CD4-positive, alpha-beta memory T cell (primary cell): ENCODE measurements at places on chromosomes 13 and 19.

GRCh38 chr13:50359041-50359367 lies 343.8 kb downstream of the KCNRG start:
- DNase-seq, result no peak

DNA sequence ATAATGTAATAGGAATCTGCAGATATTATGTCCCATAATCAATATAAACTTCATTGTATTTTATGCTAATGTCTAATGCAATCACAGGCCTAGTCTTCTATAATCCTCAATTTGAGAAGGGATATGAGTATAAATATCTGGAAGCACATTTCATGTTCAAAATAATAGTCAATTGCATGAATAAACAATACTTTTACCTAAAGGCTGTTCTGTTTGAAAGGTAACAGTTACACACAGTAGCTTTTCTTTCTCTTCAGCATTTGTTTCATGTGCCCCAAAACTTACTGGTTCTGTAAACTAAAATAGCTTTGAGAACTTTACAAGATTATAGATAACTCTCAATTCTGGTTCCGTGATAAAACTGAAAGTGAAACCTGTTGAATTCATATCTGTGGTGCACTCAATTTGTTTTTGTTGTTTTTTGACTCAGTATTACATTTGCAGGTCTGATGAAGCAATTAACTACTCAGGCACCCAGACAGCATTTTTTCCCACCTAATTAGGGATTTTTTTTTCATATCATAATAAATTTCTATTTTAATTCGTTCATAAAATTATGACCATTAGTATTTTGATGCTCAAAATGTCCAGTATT lies 1193.8 kb downstream of the SLITRK1 start:
- DNase-seq, result peak; percentile 15

DNA sequence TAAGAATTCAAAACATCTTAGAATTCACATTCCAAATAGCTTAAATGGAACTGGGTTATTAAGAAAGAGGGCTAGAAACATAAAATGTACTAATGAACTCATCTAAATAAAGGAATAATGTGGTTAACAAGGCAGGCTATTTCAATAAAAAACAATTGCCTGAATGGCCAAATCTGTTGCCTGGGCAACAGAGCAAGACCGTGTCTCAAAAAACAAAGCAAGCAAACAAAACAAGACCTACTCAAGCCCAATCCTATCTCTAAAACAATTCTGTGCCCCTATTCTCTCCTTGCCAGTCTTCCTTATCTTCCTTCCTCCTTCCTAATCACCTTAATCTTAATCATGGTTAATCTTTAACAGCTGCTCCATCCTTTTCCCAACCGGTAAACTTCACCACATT lies 12.1 kb downstream of the IGFL1 start:
- no peak for DNase-seq

- DNase-seq, result no peak
These were observed 871.4 kb upstream of the GPC6 start for GRCh38 chr13:92355213-92355612.

DNA sequence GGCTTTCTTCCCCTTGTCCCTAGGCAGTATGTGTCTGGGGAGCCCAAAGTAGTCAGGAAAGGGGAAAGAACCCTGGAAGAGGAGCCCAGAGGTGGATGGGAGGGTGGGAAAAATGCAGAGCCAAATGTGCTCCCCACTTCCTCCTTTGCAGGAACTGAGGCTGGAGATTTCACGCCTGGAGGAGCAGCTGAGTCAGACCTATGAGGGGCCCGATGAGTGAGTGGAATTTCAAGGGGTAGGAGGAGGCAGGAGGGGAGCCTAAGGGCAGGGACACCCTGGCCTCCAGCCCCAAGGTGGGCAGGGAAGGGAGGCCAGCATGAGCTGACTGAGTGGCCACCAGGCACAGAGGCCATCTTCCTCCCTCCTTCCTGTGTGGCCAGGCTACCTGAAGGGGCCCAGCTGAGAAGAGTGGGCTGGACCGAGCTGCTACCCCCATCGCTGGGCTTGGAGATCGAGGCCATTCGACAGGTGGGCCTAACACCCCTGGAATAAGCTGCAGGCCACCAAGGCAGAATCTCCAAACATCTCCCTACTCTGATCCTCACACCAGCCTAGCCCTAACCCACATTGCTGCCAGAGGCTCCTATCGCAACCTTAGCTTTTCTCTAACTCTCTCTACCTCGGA lies 14.3 kb downstream of the PTH2 start:
- no peak for DNase-seq

DNA sequence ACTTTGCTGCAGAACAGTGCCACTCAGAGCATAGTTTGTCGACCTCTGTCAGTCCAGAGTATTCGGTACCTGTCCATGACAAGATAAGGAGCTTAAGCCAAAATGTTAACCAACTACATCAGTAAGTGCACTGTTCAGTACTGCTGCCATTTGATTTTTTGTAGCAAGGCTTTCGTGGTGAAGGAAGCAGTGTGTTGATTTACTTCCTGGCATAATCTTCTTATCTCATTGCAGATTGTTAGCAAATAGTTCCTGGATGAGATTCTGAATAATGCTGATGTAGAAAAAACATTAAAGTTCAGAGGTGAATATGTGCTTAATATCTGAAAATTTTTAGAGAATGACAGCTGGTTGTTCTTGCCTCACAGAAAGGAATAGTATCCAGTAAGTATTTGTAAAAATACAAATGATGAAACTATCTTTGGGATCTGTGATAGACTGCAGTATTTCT lies 85.7 kb downstream of the LRRC63 start:
- DNase-seq, result no peak

DNA sequence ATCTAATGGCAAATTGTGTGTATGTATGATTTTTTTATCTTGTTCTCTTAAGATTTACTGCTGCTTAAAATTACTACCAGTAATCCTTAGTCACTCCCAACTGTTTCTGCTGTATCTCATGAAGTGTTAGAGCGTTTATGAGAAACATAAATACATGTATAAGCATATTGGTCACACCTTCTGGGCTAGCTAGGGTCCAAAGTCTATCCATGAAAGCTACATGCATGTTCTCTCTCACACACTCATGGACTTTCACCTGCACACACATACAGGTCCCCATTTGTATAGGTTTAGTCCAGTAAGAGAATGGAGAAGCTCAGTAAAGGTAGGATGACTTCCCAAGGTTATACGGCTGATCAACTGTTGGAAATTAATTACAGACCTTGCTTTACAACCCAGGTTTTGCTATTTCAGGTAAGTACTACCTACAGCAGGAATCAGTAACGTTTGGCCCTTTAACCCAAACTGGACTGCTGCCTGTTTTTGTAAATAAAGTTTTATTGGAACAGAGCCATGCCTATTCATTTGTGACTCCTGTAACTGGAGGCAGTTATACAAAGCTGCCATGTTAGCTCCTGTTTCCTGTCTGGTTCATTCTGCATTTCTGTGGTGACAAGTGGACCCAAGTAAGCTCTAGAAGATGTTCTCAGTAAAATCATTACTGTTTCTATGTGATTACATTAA lies 15.3 kb downstream of the METTL21C start:
- DNase-seq, result no peak

GRCh38 chr13:26698392-26699196 lies 62.0 kb downstream of the GPR12 start:
- DNase-seq, result peak; percentile 72

- no peak for DNase-seq
These were observed 6.1 kb upstream of the MYH14 start for GRCh38 chr19:50197348-50197747.

DNA sequence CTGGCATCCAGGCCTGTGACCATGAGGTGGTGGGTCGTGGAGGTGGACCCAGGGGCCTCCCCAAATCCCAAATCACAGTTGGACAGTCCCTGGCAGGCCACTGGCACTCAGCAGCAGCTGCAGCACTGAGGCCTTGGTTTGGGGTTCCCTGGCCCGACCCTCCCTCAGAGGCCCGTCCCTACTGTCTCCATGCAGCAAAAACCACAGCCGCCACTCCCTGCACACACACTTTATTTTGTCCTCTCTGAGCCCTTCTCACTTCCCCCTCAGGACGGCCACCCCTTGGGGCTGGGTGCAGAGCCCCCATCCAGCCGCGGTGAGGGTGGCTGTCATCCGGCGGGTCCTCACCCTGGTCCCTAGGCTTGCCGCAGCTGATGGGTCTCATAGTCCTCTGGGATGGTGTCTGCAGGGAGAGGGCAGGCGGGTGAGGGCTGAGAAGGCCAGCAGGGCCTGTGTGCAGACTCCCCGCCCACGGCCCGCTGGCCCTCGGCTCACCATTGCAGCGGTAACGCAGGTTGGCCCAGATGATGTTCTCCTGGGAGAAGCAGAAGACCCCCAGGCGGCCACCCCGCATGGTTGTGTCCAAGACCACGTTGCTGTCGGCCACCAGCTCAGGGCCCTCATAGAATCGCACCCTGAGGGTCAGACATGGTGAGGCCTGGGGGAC lies 8.4 kb downstream of the COMP start:
- no peak for DNase-seq

GRCh38 chr13:26606631-26607030 lies 49.1 kb downstream of the WASF3 start:
- DNase-seq, result no peak

- DNase-seq, result no peak
These were observed 24.9 kb downstream of the SLC8A2 start for GRCh38 chr19:47446534-47447469.

- DNase-seq, result no peak
These were observed 6.3 kb upstream of the PVR start for GRCh38 chr19:44637390-44637764.

DNA sequence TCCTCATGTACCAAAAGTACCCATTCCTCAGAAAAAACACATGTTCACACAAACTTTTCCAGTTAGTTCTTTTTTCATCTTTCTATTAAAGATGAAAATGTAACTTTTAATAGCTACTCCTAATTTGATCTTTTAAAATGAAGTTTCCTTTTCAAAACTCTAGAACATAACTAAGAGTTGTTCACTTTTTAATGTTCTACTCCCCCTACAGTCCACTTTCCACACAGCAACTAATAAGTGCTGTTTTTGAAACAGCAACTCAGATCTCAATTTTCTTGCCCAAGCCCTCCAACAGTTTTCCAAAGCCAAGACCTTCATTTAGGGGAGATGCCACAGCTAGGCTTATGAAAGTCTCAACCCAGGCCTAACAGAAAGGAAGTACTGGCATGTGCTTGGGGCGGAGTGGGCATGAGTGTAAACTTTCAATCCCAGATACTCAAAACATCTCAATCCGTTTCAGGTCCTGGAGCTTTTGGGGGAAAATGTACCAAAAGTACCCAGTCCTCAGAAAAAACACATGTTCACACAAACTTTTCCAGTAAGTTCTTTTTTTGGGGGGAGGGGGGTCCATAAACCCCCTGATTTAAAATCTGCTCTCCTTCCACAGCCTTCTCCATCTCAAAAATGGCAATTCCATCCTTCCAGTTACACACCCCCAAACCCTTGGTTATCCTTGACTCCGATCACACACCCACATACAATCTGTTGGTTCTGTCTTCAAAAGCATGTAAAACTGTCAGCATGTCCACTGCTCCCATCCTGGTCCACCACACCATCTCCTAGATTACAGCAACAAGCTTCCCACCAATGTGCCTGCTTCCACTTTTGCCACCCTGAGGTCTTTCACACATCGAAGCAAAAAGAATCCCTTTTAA lies 2.0 kb downstream of the FBL start:
- peak; percentile 54 for DNase-seq

DNA sequence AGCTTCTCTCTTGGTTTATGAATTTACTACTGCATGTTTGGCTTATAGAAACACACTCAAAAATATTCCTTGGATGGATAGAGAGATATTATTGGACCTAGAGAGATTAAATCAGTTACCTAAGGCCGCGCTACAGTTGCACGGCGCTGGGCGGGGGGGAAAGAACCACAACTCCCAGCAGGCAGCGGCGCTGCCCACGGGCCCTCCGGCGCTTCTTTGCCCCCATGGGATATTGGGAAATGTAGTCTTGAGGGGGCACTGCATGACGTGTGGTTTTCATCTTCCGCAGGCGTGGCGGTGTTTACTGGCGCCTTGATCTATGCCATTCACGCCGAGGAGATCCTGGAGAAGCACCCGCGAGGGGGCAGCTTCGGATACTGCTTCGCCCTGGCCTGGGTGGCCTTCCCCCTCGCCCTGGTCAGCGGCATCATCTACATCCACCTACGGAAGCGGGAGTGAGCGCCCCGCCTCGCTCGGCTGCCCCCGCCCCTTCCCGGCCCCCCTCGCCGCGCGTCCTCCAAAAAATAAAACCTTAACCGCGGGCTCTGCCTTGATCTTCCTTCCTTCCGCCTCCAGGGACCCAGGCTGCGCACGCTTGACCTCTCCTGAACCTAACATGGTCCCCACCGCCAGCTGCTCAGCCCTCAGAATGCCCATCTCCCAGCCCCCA lies 4.8 kb downstream of the EMP3 start:
- peak; percentile 90 for DNase-seq
